ENCODE measurements at places on chromosomes 5 and 9. TPM values are rescaled to one million over a fixed set of nuclear protein-coding genes. Genes with fewer than 3 reads are reported as not detected.
A peak's percentile ranks its signal among the peaks of the same experiment; 100 is the strongest.

ISL1 gene
- not detected for total RNA-seq

GRCh38 chr9:12708562-12709298 lies 15.5 kb downstream of the TYRP1 start:
- no peak for DNase-seq

ERAP2 gene
- 48.9 TPM for total RNA-seq

SPINK5 gene
- not detected for total RNA-seq

UGT3A1 gene
- not detected for total RNA-seq

DNA sequence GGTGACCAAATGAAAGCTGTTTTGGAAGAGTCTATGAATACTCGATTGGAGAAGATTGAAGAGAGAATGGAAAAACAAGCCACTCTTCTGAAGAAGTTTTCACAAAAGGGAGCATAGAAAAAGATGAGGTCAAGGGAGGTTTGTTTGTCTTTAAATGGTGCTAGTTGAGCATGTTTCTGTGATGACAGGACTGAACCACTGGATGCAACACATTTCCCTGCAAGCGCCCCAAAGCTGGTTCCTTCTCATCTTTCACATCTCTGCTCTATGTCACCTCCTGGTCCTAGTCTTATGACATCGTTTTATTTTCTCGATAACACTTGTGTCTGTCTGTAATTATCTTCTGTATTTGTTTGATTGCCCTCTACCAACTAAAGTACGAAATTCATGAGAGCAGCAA lies 3.8 kb upstream of the CCDC192 start:
- DNase-seq: no peak

DNA sequence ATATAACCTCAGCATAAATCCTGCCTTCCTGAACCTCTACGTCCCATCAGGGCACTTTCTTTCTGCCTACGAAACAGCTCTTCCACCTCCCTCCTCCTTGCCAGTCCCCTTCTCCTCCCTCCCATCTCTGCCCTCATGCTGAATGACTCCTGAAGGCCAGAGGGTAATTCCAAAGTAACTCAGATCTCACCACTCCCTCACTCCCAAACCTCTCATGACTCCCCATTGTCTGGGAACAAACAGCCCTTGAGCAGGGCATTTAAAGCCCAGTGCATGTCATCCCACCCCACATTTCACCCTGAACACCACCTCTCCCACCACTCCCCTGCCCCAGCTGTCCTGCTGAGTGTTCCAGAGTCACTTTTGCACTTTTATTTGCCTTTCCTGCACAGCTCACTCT lies 8.9 kb upstream of the FBP1 start:
- DNase-seq: no peak

DNA sequence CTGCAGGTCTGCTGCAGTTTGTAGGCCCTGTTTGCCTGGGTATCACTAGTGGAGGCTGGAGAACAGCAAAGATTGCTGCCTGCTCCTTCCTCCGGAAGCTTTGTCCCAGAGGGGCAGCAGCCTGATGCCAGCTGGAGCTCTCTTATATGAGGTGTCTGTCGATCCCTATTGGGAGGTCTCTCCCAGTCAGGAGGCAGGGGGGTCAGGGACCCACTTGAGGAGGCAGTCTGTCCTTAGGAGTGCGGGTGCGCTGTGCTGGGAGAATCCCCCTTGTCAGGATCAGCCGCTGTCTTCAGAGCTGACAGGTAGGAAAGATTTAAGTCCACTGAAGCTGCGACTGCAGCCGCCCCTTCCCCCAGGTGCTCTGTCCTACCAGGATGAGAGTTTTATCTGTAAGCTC lies 64.9 kb downstream of the CCDC171 start:
- no peak for DNase-seq

- no peak for DNase-seq
Measured at GRCh38 chr9:2043881-2044462, 28.8 kb downstream of the SMARCA2 start.

OMD gene
- not detected for total RNA-seq

RGS7BP gene
- not detected for total RNA-seq

GRCh38 chr9:97160255-97160654 lies 121.3 kb upstream of the CTSV start:
- DNase-seq: no peak

GRCh38 chr5:108620516-108620915 lies 127.2 kb upstream of the FER start:
- no peak for DNase-seq

DNA sequence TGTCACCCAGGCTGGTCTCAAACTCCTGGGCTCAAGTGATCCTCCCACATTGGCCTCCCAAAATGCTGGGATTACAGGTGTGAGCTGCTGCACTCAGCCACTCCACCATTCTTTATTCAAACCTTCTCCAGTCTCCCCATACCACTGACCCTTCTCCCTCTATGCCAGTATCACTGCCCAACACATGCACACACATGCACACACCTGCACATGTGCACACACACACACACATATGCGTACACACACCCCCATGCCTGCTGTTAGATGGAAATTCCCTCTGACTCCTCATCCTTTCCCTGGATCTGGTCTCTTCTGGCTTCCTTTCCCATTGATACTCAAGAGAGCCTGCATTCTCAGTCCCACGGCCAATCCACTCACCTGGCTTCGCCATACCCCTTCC lies 170.0 kb downstream of the CRB2 start:
- no peak for DNase-seq

SPOUT1 gene
- total RNA-seq: 89.2 TPM

DNA sequence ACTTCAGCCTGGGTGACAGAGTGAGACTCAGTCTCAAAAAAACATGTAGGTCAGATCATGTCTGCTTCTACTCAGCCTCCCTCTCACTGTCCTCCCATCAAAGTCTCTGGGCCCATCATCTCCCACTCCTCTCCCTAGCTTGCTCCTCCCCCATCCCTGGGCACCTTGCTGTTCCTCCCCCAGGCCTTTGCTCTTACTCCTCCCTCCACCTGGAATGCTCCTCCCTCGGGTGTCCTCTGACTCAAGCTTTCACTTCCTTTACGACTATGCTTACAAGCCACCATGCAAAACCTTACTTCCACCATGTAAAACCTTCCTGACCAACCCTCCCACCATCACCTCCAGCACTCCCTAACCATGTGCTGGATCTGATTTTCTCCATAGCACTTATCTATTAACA lies 51.5 kb downstream of the MTMR12 start:
- DNase-seq: peak; percentile 55

DNA sequence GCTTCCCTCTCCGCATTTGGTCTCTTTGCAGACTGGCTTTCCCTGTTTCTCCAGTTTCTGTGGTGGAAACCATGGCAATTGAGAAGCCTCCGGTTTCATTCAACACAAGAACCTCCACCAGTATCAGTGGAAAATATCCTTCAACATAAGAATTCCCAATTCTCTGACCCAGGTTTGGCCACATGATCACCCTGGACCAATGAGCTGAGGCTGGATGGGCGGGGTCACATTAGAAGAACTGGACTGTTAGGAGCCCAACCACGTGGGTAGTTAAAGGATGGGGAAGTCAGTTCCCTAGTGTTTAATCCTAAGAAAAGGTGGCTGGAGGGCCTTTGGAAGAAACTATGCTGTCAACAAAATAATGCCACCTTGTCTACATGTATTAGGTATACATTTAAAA lies 336.3 kb downstream of the DMRT2 start:
- no peak for DNase-seq

DNA sequence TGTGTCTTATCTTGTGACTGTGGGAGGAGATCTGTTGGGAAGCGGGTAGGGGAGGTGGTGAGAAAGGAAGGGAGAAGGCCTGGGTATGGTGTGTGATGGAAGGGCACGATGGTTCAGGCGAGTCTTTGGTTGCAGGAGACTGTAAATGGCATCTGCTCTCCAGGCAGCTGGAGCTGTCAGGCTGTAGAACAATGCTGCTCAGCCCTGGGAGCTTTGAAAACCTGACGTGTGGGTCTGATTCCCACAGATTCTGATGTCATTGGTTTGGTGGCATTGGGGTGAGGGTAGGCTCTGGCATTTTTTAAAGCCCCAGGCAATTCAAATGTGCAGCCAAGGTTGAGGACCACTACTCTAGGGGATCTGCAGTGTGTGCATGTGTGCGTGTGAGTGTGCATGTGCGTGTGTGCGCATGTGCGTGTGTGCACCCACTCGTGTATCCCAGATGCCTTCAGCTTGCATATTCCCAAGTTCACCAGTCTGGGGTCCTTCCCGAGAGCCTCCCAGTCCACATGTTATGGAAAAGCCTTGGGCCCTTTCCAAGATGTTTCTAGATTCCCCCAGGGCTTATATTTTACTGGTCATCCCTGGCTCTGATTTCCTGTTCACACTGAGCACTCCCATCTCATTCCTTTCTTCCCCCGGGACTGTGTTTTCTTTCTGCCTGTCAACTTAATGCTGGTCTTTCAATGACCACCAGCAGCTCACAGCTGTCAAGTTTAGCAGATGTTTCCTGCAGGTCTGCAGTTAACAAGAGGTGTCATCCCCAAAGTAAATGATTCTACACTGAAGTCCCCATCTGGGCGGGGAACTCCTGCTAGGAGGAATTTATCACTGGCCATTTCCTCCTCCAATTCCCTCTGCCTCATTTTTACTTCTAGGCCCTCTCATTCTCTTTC lies 34.0 kb downstream of the BOD1 start:
- no peak for DNase-seq

LCN15 gene
- not detected for total RNA-seq

GRCh38 chr5:119435436-119436132 lies 16.7 kb upstream of the HSD17B4 start:
- DNase-seq: peak; percentile 80

- no peak for DNase-seq
Measured at GRCh38 chr5:67813877-67814539, 401.5 kb upstream of the PIK3R1 start.

GRCh38 chr9:2677915-2678889 lies 39.1 kb upstream of the KCNV2 start:
- DNase-seq: no peak

FOXI1 gene
- total RNA-seq: not detected

DNA sequence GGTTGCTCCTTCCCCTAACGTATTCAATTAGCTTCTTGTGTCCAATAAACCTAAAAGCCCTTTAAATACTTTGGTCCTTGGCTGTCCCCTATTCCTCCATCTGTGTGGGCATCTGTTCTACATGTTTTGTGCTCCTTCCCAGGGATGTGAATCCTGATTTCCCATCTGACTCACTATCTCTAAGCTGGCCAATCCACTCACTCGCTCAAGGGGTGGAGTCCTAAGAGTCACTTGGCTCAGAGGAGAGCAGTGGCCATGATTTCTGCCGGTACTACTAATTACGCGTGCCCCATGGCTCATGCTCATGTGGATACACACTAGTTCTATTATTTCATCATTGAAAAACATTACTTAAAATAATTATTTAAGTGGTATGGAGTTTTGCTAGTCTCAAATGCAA lies 89.6 kb downstream of the TAF11L14 start:
- DNase-seq: no peak

WDR38 gene
- total RNA-seq: not detected

FST gene
- total RNA-seq: 0.65 TPM

DNA sequence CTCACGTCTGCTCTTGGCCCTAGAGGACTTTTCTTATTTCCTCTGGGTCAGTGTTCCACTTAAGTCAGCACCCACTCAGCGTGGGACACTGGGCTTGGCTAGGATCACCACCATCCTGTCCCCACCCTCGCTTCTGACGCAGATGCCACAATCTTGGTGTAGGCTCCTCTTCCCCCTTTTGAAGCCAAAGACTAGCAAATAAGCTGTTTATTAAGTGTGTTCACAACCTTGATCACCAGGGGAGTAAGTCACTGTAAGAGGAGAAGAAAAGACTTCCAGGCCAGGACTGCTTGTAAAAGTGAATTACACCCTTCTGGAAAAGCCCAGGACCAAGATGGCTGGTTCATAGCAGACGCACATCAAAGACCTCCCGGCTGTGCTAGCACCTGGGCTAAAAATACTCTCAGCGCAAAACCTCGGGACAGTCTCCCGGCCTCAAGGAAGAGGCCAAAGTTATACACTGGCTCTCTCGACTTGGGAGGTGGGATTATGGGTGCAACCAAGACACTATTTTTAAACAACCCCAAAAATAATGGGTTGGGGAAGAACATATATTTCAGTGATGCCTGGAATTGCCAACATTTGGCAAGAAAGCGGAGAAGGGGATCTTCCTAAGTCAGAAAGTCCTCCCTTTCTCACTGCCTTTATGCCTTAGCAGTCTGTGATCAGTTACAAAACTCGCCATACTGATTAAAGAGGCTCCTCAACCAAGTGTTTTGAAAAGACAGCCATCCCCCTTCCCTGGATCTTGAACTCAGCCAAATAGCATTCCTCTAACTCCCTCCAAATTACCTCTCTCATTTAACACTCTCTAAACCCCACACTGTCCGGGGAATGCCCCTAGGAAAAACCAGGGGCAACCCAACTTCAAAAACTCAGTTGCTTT lies 69.4 kb downstream of the RAPGEF1 start:
- peak; percentile 56 for DNase-seq

FOXD4L4 gene
- not detected for total RNA-seq

DNA sequence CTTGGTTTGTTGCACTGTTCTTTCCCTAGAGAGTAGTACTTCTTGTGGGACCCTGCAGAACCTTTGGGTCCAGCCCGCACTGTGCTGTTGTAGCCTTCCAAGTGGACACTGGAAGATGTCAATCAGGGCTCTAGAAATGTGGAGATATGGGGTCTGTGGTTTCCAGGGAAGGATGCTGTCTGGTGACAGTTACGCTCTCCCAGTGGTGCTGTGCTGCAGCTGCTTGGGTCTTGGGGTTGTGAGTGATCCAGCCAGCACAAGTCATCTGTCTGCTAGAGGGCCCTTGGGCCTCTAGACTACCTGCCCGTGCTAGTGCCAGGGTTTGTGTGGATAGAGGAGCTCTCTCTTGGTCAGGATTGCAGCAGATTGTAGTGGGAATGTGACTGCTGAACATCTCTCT lies 484.5 kb downstream of the DMAC1 start:
- DNase-seq: no peak

CFAP90 gene
- not detected for total RNA-seq

GRCh38 chr5:112697322-112697721 lies 40.4 kb upstream of the APC start:
- no peak for DNase-seq

- no peak for DNase-seq
Measured at GRCh38 chr9:35338561-35339274, 151.2 kb upstream of the RUSC2 start.

GHR gene
- total RNA-seq: not detected

DNA sequence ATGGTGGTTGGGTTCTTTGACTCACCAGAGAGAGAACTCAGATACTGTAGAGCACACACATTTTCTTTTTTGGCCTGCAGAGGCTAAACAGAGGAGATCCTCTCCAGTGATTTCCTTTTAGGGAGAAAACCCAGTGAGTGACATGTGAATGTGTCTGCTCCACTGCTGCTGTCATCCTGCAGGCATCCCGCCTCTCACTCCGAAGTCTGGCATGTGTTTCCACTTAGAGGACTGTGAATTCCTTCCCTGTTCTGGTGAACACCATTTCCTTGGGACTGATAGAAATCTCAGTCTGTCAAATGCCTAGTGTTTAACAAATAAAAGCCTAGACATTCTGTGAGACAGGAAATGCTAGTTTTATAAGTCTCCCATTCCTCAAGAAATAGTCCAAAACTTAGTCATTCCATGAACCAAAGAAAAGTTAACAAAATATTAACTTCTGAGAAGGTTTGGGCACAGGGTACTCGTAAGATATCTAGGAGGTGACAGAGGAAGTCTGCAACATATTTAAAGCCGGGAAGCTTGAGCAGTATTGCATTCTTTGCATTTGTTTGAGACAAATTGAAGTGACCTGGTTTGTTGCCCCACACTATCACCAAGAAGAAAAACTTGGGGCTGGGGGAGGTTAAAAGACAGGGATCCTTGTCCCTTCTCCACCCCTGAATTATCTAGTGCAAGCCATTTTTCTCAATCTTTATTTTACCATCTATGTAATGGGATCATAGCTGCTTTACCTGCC lies 74.9 kb upstream of the NIPAL4 start:
- no peak for DNase-seq

GRCh38 chr5:136249678-136250266 lies 56.8 kb upstream of the SMIM32 start:
- peak; percentile 25 for DNase-seq

- no peak for DNase-seq
Measured at GRCh38 chr5:33524476-33524875, 83.7 kb downstream of the TARS1 start.
